ENCODE measurements at places on chromosomes 5 and 9. TPM values are rescaled to one million over a fixed set of nuclear protein-coding genes. Genes with fewer than 3 reads are reported as not detected.

The FST gene
- total RNA-seq: 8.0 TPM

The IGFBPL1 gene
- total RNA-seq: 78.5 TPM

The NR5A1 gene
- 0.21 TPM for total RNA-seq

The IL7R gene
- not detected for total RNA-seq

The TTC39B gene
- 11.0 TPM for total RNA-seq

The SPATA31E1 gene
- not detected for total RNA-seq

- DNase-seq: no peak
Measured at GRCh38 chr5:6452622-6453504, 4.2 kb downstream of the UBE2QL1 start.

DNA sequence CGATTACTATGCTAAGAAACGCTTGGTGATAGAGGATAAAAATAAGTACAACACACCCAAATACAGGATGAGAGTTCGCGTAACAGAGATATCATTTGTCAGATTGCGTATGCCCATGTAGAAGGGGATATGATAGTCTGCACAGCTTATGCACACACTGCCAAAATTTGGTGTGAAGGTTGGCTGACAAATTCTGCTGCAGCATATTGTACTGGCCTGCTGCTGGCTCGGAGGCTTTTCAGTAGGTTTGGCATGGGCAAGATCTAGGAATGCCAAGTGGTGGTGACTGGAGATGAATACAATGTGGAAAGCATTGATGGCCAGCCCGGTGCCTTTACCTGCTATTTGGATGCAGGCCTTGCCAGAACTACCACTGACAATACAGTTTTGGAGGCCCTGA lies 208.4 kb downstream of the PDZD2 start:
- DNase-seq: no peak

DNA sequence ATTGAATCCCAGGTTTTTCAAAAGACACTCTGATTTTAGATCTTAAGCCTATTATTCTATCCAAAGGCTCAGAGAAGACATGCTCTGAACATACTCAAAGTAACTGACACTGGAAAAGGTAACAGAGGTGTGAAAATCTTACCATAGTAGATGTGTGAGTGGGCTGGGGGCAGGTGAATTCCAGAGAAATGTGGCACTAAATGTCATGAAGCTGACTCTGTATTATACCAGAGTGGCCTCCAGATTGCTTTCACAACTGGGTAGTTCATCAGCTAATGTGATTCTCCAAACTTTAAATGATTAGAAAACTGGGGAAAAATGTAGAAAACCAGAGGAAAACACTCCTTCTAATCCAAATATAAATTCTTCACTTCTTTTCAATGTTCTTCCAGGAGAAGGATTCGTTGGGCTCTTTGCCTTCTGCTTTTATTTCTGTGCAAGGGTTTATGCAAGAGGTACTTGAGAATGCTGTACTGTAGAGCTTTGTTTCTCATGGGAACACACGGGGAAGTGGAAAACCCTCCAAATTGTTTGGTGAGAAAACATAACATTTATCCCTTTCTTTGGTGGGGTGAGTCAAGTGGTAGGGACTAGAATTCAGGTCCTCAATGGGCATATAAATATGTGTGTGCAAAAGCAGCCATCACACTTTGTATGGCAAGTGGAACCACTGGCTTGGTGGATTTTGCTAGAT lies at the start of gene SCGB3A2:
Gene SCGB3A2, plus strand, starts transcription at position 646 of the 694 bp plus-strand sequence. CDS start 93 bp downstream, outside the sequence.
- no peak for DNase-seq

GRCh38 chr9:12699529-12699928 lies 6.3 kb downstream of the TYRP1 start:
- DNase-seq: peak; percentile 34

- DNase-seq: no peak
Measured at GRCh38 chr9:81680506-81680905, 8.8 kb downstream of the TLE1 start.

GRCh38 chr9:135209852-135210251 lies 122.4 kb downstream of the OLFM1 start:
- DNase-seq: no peak

DNA sequence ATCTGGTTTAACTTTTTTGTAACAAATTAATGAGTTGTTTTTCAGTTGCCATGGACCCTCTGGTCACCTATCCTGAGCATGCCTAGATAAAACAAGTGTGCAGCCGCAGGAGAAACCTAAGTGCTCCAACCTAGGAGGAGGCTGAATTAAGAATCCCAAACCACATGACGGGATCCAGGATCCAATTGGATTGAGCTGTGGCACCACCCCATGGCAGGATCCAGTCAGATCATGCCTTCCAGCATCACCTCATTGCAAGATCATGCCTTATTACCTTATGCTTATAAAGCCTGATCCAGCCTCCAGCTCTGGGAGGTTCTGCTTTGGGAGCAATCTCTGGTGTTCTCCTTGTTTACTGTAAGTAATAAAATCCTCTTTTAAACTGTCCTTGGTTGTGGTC lies 662.0 kb downstream of the TLR4 start:
- no peak for DNase-seq

- no peak for DNase-seq
Measured at GRCh38 chr5:180918380-180918779, 19.4 kb downstream of the BTNL8 start.

DNA sequence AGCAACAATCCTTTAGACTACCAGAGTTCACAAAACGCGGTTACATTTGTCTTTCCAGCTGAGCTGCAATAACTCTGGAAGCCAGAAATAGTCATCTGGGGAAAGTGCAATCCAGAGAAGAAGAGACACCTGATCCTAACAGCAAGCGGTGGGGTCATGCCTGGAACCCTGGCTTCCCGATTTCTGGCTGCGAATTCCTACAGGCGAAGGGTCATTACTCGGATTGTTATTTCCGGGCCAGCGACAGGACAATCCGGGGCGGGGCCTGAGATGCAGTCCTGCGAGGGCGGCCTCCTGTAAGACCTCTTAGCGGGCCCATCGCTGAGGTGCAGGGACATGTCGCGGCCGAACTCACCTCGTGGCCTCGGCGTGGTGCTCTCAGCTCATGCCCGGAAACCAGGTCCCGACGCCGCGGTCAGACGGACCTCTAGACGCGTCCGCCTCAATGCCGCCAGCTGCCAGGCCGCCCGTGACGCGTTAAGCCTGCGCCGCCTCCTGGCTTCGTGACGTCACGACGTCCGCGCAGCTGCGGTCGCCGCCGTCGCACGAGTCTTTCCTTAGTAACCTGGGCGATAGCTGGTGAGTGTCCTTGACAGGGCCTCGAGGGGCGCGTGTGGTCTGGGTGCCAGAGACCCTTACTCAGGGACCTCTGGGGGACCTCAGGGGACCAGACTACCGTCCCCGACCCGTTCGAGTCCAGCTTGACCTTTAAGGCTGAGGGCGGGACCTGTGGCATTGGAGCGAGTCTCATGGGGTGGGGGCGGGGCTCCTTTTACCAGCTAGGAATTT lies at the start of the genes MRRF and RBM18:
Gene MRRF, plus strand, starts transcription at position 523 of the 789 bp plus-strand sequence. CDS start 6,010 bp downstream, outside the sequence.
Gene RBM18, minus strand, starts transcription at position 481 of the 789 bp plus-strand sequence. CDS start 3,348 bp downstream, outside the sequence.
- peak; percentile 95 for DNase-seq

Measured in GM23338 (cell line).